ENCODE measurements at places on chromosomes 1 and 21. TPM values are rescaled to one million over a fixed set of nuclear protein-coding genes. Genes with fewer than 3 reads are reported as not detected.

Gene CHI3L1
- 49.5 TPM for total RNA-seq

Gene LCE1C
- not detected for total RNA-seq

Gene SH2D1B
- total RNA-seq, result 0.76 TPM

Gene MMEL1
- 4.0 TPM for total RNA-seq

Gene COL24A1
- total RNA-seq, result 0.54 TPM

Gene UBL4B
- not detected for total RNA-seq

Gene SLFNL1
- 0.50 TPM for total RNA-seq

Gene KCTD3
- 41.6 TPM for total RNA-seq

Gene LPAR3
- total RNA-seq, result 0.22 TPM

Gene RGS8
- not detected for total RNA-seq

Gene JAK1
- 173 TPM for total RNA-seq

GRCh38 chr1:50969611-50970508, at the start of gene CDKN2C:
TSS of gene CDKN2C (plus strand) at chr1:50970245. CDS start at chr1:50970369, 124 bp downstream.
- DNase-seq, result peak; percentile 60

DNA sequence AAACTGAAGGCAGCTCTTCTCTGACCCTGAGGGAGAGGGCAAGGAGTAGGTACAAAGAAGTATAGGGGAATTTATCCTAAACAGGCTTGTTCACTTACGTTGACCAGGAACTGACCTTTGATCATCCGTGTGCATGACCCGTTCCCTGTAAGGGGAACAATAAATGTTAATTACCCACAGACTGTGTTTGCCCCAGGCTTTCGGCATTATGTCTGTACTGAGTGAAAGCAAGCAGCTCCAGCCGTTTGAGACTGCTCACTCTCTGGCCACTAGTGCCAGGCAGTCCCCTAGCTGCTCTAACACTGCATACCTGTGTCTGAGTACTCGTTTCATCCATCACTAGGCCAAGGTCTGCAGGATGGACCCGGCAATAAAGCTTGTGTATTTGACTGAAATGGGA, 1365.3 kb downstream of the NCAM2 start:
- no peak for DNase-seq

DNA sequence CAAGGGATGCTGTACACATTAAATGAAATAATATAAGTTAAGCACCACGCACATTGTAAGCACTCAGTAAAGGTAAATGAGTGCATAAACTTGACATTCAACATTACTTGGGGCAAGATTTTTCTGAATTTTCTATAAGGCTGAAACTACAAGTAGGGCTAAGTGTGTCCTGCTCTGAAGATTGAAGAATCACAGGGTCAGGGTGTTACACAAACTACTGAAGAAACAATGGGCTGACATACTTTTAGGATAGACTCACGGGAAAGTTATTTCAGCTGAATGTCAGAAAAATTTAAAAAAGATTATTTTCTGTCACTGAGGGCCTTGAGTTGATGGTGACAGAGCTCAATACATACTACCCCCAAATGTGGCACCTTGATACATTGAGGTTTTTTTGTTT, 644.2 kb upstream of the PLXNA2 start:
- DNase-seq, result no peak

DNA sequence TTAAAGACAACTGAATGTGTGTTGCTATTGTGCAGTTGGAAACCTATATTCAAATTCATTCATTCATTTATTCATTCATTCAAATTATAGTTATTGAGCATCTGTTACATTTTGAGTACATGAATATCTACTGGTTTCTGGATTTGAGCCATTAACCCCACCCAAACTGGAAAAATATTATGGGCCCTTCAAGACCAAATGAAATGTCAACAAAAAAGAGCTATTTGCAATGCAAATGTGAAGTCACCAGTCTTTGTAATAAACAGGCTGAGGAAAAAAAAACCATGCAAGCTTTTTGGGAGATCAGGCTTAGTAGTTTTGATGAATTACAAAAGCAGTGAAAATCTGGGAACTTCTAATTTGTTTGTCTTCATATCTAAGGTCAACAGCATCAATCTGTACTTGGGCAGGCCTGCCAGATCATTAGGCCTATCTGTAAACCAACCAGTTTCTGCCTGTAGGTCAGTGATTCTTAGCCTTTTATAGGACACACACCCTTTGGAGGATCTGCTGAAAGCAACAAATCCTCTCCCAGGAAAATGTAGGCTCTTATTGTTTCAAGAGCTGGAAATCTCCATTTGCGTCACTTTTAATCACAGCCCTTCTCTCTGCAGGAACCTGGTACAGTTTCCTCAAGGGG, 134.7 kb downstream of the FAM78B start:
- no peak for DNase-seq

- DNase-seq, result no peak
Measured at GRCh38 chr21:32240851-32241687, 37.8 kb downstream of the MIS18A start.

GRCh38 chr1:226268421-226269124, 40.4 kb downstream of the LIN9 start:
- DNase-seq, result no peak

DNA sequence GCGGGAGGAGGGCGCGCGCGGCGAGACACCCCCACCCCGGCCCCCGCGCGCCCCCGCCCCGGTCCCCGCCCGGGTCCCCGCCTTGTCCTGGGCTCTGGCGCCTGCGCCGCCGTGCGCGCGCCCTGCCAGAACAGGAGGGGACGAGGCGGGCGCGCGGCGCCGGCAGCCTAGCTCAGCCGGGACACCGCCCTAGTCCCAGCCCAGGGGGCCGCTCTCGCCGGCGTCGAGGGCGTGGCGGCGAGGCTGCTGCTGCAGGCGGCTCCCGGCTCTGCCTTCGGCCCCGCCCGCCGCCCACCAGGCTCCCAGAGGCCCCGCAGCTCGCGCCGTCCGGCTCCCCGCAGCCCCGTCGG, at the start of gene RCAN3:
RCAN3 (plus strand) TSS at position 128 of the 350 bp plus-strand sequence. CDS start 11,537 bp downstream, outside the sequence.
- DNase-seq, result peak; percentile 90

GRCh38 chr1:191368891-191369654, 789.2 kb upstream of the RGS18 start:
- no peak for DNase-seq

DNA sequence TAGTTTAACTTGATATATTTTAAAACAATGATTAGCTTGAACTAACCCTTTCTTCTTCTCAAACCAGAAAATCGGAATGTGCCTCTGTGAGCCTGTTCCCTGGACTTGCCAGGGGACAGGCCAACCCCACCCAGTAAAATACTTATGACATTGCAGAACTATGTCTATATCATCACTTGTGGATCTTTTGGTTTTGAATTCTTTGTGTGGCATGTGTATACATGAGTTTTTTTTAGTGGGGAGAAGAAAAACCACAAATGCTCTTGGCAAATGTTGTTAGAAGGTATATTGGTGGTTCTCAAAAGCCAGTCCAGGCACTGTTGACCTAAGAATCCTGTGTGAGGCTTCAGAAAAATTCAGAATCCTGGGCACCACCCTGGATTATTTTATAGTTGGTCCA, 347.4 kb downstream of the SIPA1L2 start:
- DNase-seq, result no peak

DNA sequence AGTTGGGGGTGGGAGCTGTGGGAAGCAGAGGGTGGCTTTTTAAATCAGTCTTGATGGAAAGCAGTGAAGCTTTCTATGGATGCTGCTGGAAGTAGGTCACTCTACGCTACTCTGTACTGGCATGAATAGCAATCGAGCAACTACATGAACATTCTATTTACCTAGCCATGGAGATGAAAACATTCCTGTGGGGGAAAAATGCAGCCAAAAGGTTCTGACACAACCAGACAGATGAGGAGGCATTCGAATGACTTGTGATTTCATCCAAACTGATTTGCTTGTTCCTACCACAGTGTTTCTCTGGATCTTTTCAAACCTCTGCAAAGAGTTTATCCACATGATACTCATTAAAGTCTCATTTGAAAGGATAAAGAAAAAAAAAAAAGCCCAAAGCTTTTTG, 95.0 kb downstream of the ASTN1 start:
- DNase-seq, result no peak

DNA sequence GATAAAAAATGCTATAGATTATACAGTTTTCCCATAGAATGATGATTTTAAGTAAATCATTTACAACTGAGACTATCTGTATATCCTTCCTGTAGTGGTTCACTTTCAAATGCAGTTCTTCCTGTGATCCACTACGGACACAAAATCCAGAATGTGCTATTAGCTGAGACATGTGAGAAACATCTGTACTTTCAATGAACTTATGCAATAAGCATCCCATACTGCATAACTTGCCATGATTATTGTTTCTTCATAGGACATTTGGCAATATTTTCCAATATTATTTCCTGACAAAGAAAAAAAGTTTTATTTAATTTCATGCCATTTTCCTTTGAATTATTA, 83.5 kb upstream of the PRDX6 start:
- no peak for DNase-seq

GRCh38 chr1:226631229-226632000, 82.9 kb downstream of the STUM start:
- DNase-seq, result no peak

- DNase-seq, result no peak
Measured at GRCh38 chr1:158799689-158800088, 18.7 kb upstream of the OR6N2 start.

DNA sequence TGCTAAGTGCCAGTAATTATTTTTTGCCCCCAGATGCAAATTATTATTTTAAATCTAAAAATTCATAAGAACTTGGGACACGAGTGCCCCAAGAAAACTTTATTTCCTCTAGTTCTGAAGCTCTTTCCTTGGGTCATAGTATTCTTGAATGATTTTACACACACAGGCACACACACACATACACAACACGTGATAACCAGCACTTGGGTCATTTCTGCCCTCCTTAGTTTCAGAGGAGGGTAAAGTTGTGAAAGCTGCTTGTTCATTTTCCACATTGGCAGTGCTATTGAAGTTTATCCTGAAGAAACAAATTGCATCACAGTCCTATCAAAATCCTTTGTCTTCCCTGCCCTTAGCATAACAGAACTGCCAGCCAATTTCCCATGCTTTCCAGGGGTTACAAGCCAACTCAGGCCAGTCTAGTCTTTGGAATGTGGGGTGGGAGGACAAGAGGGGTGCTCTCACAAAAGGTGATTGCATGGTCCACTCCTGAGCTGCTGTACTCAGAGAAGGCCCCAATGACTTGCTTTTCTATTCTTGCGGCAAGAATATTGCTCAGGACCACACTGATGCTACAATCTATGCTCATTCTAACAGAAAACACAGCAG, 98.5 kb upstream of the POGK start:
- no peak for DNase-seq

DNA sequence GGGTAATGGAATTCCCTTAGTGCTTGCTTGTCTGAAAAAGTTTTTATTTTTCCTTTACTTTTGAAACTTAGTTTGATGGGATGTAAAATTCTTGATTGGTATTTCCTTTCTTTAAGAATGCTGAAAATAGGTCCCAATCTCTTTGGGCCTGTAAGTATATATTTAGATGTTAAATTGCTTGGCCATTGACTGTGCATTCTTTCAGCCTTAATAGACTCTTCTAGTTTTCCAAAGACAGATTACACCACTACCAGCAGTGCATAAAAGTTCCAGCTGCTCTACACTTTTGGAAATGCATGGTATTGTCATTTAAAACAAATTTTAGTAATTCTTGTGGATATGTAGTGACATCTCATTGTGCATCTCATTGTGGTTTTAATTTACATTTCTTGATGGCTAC, 464.8 kb upstream of the USP24 start:
- no peak for DNase-seq

DNA sequence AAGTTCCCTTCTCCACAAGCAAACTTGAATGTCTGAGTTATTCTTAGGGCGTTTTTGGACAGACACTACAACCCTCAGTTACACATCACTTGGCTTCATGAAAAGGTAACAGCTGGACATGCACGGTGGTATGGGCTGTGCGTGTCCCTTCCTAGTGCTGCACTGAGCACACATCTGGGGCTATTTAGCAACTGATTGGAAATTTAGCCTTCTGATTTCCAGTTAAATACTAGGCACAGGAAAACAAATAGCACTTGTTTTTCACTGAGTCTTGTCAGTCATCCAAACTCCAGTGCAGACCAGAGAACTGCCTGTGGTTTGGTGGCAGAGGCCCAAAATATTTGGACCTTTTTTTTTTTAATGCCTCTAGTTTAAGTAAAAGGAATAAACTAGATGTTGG, 134.7 kb downstream of the TGFBR3 start:
- DNase-seq, result peak; percentile 45

- DNase-seq, result no peak
Measured at GRCh38 chr1:12249748-12250147, 19.9 kb downstream of the VPS13D start.

GRCh38 chr1:228850141-228851100, 115.1 kb downstream of the RHOU start:
- no peak for DNase-seq

DNA sequence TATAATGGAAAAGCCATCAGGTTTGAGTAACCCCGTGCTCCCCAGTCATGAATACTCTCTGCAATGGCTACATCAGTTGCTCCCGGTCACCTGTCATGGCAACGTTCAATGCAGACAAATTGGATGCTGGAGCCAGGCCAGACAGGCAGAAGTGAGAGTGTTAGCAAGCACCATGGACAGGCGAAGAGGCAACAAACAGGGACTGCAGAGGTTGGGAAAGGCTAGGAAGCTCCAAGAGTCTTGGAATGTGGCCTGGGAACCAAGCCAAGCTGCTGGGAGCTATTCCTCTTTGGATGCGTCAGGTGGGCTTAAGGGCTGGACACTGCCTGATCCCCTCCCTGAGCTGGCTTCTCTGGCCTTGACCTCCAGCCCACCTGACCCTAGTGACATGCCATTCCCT, 102.9 kb downstream of the ACTL8 start:
- DNase-seq, result no peak

DNA sequence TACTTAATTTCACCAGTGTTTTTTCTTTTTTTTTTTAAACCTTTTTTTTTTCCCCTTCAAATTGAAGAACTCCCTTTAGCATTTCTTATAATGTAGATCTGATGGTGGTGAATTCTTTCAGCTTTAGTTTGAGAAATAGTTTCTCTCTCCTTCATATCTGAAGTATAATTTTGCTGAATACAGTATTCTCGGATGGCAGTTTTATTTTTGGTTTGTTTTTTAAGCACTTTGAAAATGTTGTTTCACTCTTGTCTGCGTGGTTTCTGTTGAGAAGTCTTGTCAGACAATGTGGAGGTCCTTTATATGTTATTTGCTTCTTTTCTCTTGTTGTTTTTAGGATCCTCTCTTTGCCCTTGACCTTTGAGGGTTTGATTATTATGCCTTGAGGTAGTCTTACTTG, 135.1 kb downstream of the RPS6KC1 start:
- no peak for DNase-seq

GRCh38 chr1:104315823-104316222, 566.1 kb downstream of the AMY1C start:
- no peak for DNase-seq

GRCh38 chr21:34845521-34846451, 177.0 kb downstream of the CLIC6 start:
- DNase-seq, result peak; percentile 40

- DNase-seq, result no peak
Measured at GRCh38 chr1:109438798-109439297, 12.6 kb upstream of the PSMA5 start.

GRCh38 chr1:117634631-117635030, 28.8 kb downstream of the TENT5C start:
- no peak for DNase-seq

GRCh38 chr21:30117631-30118030, 49.0 kb downstream of the CLDN17 start:
- DNase-seq, result no peak

GRCh38 chr1:8136766-8137165, 110.7 kb upstream of the ERRFI1 start:
- no peak for DNase-seq
